Cerebellar nuclear complex (tissue), 1 donor: ENCODE measurements at places on chromosomes 5 and 9.

DNA sequence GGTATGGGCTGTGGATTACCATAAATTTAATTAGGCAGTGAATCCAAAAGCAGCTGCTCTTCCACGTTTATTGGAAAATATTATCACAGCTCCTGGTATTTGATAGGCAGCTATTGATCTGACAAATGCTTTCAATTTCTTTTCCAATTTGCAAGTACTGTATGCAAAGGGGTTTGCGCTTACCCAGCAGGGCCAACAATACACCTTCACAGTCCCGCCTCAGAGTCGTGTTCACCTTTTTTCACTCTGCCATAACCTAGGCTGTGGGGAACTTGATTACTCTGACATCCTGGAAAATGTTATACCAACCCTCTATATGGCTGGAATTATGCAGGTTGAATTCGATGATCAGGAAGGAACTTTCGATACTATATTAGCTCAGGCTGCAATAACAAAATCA lies 32.3 kb upstream of the TENT4A start:
- DNase-seq, result no peak

DNA sequence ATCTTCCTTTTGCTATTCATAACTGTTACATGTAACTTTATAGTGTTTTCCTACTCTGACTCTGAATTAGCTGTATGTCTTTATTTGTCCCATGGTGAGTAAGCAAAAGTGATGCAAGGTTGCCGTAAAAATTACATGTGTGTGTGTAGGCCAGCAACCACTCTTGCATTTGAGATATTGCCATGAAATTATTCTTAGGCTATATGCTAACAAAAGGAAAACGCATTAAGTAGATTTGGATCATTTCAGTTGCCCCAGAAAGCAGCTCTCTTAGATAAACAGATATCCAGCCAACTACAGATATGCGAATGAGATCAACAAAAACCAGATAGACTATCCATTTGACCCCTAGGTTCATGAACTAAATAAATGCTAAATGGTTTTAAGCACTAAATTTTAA lies 73.6 kb downstream of the CYLC2 start:
- no peak for DNase-seq

GRCh38 chr5:171311322-171312077 lies 2.5 kb downstream of the TLX3 start:
- DNase-seq, result no peak

DNA sequence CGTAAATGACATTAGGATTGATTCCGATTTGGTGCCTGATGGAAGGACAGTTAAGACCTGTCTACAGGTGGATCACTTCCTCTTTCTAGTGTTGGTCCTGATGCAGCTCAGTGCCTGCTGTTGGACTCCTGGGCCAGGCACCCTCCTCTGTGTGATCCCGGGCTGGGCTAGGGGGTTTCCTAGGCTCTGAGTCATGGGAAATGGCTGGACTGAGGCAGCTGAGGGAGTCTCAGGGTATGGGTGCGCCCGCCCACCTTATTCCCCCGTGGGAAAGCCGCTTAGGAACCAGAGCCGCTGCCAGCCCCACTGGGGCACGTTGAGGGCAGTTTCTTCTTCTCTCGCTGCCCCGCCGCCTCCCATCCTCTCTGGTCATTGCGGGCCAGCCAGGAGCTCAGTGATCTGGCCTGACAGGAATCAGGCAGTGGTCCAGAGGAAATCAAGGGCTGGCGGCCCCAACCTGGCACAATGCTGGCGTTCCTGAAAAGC lies 12.9 kb downstream of the TCF7 start:
- no peak for DNase-seq

DNA sequence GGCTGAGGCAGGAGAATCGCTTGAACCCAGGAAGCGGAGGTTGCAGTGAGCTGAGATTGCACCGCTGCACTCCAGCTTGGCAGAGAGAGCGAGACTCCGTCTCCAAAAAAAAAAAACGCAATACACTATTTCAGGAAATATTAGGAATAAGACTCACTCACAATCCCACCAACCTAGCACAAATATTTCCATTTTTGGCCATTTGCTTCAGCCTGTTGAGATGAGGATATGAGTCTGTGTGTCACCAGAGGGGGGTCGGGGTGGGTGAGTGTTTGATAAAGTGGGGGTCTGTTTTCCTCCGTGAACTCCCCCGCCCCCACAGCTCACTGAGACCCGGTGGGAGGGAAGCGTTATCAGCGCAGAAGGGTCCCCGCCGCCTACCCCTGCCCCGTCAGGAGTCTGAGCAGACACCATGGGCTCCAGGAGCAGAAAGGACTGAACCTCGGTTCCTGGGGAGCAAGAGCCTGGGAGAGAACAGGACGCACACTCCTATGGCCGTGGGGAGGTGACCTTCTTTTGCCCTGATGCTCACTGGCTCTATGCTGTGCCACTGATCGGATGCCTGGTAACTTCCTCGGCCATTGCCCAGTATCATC lies 153.8 kb upstream of the PHYKPL start:
- DNase-seq, result no peak

DNA sequence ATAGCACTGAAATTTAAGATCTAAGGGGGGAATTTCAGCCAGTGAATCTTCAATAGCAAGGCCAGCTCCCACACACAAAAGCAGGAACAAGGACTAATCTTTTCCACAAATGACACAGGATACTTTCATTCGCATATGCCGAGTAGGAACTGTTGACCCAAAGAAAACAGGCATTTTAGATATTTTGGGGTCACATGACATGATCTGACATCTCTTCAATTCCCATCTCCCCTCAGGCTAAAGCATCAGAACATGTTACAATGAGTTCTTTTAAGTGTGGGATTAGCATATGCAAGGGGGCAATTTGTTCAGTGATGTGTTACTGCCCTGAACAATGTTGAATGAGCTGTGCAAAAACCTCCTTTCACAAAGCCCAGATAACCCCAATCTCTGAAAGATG lies 68.2 kb downstream of the TLE1 start:
- no peak for DNase-seq

GRCh38 chr5:20575571-20575970 lies 587.6 kb upstream of the CDH18 start:
- peak; percentile 56 for DNase-seq

DNA sequence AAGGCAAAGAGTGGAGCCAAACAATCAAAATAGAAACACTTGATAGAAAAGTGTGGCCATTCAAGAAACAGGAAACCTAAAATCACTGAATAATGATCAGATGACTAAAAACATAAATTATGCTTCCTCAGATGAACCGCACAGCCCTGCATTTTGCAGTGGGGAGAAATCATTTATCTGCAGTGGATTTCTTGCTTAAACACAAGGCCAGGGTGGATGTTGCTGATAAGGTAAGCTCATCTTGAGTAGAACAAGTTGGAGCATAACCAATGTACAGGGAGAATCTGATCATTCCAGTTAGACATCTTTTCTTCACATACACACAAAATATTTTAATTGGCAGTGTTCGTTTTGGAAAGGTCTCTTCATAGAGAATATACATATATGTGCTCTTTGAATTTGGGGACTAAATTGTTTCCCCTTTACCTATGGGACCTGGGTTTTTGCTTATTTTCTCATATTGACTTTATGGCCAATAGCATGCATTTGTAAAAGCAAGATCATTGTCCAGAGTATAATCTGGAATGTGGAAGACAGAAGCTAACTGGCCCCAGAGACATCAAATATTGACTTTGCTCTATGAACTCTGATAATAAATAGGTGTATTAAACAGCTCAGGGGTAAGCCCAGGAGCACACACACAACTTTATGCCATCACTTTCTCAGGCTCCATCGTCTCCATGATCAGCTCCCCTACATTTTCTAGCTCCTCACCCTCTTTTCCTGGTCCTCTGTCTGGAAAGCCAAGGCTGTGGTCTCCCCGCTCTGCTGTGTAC lies 9.1 kb downstream of the ANKDD1B start:
- DNase-seq, result no peak
